ENCODE measurements at places on chromosomes 11 and 22.

DNA sequence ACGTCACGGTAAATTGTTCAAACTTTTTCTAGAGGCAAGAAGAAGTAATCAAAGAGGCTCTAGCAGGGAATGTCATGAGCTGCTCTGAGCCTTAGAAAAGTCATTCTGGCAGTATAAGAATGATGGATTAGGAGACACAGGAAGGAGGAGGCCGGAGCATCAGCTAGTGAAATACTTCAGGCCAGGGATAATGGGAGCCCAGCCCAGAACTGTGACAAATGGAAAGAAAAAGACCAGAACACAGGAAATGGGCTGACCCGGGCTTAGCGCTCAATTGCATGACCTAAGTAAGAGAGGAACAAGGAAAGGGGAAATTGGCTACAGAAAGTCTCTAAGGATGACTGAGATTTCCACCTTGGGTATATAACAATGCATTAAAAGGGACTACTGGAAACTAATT, 108.6 kb downstream of the LARGE1 start:
- peak; percentile 46 for DNase-seq
- H3K4me1 ChIP-seq = no peaks in the 10 kb centered on the region
- peak overlapping the region; percentile 16 for H3K27ac ChIP-seq
- no peaks in the 10 kb centered on the region for H3K36me3 ChIP-seq
- H3K4me3 ChIP-seq = no peak overlapping the region

DNA sequence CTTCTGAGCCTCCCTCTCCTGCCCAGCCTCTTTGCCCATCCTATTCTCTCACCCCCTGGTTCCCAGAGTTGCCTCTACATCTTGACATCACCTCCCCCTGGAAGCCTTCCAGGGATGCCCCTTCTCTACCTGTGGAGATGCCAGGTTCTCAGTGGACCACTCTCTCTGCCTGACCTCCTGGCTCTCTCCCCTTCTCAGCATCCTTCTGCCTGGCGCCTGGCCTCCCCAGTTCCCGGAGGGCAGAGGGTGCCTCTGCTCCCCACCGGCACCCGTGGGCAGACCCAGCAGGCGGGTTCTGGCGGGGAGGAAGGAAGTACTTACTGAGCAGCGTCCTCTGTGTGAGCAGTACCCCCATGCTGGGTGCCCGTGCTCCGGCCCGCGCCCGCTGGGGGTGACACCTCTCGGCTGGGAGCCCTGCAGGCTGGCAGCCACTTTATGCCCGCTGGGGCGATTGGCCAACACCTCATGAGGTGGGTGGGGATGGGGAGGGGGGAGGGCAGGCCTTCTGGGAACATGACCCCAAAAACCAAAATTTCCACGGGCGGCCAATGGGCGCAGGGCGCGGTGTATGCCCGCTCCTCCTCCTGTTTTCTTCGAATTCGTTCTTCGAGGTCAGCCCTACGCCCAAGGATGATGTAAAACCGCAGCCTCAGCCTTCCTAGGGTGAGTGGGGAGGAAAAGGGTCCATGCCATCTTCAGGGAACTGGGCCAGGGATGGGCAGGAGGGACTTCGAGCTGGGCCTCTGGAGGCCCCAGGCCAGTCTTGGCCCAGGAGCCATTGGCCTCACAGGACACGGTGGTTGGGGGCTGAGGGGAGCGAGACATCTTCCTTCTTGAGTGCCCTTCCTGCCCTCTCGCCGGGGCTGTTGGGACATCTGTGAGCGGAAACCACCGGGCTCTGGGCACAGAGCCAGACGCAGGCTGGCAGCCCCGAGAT, at the start of gene OSM:
Gene OSM (minus strand): TSS at position 407 of the 937 bp plus-strand sequence. CDS start 52 bp downstream, at position 355.
- peak; percentile 74 for DNase-seq
- H3K27me3 ChIP-seq = no peaks in the 10 kb centered on the region
- H3K27ac ChIP-seq = peak within 1 kb of the TSS; percentile 65
- no peaks in the 10 kb centered on the region for H3K36me3 ChIP-seq
- H3K4me1 ChIP-seq = no peaks in the 10 kb centered on the region

DNA sequence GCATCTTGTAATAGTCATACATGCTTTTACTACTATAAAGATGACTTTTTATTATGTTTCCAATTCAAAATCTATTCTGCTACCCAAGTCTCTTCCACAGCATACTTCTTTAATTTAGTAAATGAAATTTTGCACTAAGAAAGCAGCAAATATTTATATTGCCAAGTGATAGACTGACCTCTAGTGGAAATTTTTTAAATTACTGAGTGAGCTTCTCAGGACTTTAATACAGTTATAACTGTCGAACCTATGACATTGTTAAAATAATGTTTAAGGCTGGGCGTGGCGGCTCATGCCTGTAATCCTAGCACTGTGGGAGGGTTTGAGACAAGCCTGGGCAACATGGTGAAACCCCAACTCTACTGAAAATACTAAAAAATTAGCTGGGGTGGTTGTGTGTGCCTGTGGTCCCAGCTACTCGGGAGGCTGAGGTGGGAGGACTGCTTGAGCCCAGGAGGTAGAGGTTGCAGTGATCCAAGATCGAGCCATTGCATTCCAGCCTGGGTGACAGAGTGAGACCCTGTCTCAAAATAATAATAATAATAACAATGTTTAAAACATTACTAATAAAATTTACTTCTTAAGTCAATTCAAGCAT, 27.3 kb downstream of the STK33 start:
- H3K36me3 ChIP-seq = no peaks in the 10 kb centered on the region
- no peak for DNase-seq
- H3K27ac ChIP-seq = no peak overlapping the region
- H3K4me1 ChIP-seq = no peaks in the 10 kb centered on the region
- no peaks in the 10 kb centered on the region for H3K27me3 ChIP-seq

DNA sequence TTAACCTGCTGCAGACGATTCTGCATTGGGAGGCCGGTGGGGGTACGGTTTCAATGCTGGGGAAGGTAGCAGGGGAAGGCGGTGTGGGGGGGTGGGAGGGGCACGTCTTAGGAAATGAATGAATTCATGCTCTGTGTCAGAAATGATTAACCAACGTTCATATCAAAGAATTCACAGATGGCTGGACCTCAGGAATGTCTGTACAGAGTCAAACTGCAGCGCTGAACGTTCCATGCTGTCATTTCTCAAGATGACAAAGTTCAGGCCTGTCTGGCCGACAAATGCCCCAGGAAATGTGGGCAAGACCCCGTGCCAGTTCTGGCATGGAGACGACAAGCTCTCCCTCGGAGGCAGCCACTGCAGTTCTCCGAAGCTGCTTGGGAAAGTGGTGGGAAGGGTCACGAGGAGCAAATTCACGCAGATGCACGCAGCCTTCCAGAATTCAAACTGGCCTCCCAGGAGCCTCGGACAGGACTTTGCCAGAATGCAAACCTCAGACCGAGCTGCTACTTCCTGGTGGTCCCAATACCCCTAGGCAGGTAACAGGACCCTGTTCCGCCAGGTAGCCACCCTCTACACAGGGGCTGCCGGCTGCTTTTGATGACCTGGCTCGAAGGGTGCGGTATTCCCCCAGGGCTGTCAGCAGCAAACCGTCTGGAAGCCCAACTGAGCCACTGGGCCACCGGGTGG, 81.5 kb downstream of the TRMU start:
- H3K36me3 ChIP-seq = no peaks in the 10 kb centered on the region
- H3K4me3 ChIP-seq = no peak overlapping the region
- DNase-seq = no peak
- H3K27ac ChIP-seq = no peak overlapping the region
- no peaks in the 10 kb centered on the region for H3K27me3 ChIP-seq

GRCh38 chr11:107140983-107141382, 122.7 kb upstream of the GUCY1A2 start:
- no peaks in the 10 kb centered on the region for H3K36me3 ChIP-seq
- no peak for DNase-seq
- H3K4me3 ChIP-seq = no peak overlapping the region
- no peak overlapping the region for H3K27ac ChIP-seq

DNA sequence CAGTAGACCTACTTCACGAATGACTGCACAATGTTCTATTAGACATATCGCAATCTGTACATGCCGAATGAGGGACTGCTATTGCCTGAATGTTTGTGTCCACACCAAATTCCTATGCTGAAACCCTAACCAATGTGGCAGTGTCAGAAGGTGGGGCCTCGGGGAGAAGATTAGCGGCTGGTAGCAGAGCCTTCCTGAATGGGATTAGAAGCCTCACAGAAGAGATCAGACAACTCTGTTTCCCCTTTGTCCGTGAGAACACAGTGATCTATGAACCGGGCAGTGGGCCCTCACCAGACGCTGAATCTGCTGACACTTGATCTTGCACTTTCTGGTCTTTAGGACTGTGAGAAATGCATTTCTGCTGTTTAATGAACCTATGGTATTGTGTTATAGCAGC, 33.1 kb downstream of the LRFN4 start:
- no peaks in the 10 kb centered on the region for H3K4me1 ChIP-seq
- peaks cover 7% of the 10 kb centered on the region for H3K36me3 ChIP-seq
- H3K27ac ChIP-seq = no peak overlapping the region
- DNase-seq = no peak
- no peaks in the 10 kb centered on the region for H3K27me3 ChIP-seq

GRCh38 chr11:16408619-16409018, 52.3 kb upstream of the SOX6 start:
- no peaks in the 10 kb centered on the region for H3K36me3 ChIP-seq
- H3K27me3 ChIP-seq = no peaks in the 10 kb centered on the region
- H3K27ac ChIP-seq = no peak overlapping the region
- H3K4me1 ChIP-seq = no peaks in the 10 kb centered on the region
- no peak for DNase-seq

DNA sequence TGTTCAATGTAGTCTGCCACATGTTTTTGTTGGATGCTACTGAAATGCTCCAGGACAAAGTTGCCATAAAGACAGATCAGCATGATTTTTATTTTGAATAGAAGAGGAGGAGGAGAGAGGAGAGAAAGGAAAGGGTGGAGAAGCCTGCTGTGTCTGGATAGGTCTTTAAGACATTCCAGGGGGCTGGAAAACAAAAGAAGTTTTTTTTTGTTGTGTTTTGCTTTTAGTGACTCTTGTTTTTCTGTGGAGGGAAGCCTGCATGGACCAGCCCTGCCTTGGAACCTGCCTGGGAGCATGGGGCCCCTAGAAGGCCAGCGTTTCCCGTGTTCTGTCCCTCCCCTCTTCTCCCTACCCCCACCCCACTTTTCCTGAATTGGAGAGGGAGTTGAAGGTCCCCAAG, 2.3 kb downstream of the TSPAN18 start:
- no peak overlapping the region for H3K27ac ChIP-seq
- DNase-seq = no peak
- no peak overlapping the region for H3K4me3 ChIP-seq
- no peaks in the 10 kb centered on the region for H3K4me1 ChIP-seq
- H3K36me3 ChIP-seq = no peaks in the 10 kb centered on the region
- no peaks in the 10 kb centered on the region for H3K27me3 ChIP-seq

GRCh38 chr11:132540581-132540980, 991.7 kb downstream of the OPCML start:
- H3K27ac ChIP-seq = no peak overlapping the region
- no peak overlapping the region for H3K4me3 ChIP-seq
- DNase-seq = no peak

DNA sequence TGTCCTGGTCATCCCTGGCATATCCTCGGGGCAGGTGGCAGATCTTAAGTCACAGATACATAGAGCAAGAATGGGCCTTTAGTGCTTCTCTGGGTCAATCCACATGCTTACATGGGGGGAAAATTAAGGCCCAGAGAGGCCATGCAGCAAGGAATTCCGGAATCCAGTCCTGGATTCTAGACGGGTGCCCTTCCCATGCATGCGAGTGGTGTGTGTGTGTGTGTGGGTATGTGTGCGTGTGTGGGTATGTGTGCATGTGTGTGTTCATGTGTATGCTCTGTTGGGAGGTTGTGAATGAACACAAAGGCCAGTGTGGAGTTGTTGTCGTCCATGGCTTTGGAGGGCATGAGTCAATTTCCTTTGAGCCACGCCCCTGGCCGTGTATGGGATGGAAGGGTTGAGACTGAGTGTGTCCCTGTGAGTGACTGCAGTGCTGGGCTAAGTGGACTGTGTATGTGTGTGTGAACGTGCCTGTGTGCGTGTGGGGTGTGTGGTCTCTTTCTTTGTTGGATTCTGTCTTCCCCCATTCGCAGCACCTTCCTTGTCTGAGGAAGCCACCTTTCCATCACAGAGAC, 33.4 kb upstream of the EIF3D start:
- peaks cover 7% of the 10 kb centered on the region for H3K27me3 ChIP-seq
- H3K27ac ChIP-seq = no peak overlapping the region
- DNase-seq = no peak
- no peaks in the 10 kb centered on the region for H3K4me1 ChIP-seq

- H3K4me3 ChIP-seq = no peak overlapping the region
- no peaks in the 10 kb centered on the region for H3K27me3 ChIP-seq
- no peaks in the 10 kb centered on the region for H3K36me3 ChIP-seq
- no peaks in the 10 kb centered on the region for H3K4me1 ChIP-seq
- no peak overlapping the region for H3K27ac ChIP-seq
Observed at GRCh38 chr11:99432677-99433076, 411.9 kb downstream of the CNTN5 start.

GRCh38 chr11:83157594-83158356, 844 bp downstream of the PCF11 start:
- peak overlapping the region; percentile 90 for H3K4me3 ChIP-seq
- DNase-seq = peak; percentile 65
- no peaks in the 10 kb centered on the region for H3K36me3 ChIP-seq
- no peaks in the 10 kb centered on the region for H3K27me3 ChIP-seq

- no peaks in the 10 kb centered on the region for H3K36me3 ChIP-seq
- H3K27ac ChIP-seq = no peak overlapping the region
- H3K27me3 ChIP-seq = no peaks in the 10 kb centered on the region
- no peak for DNase-seq
- no peaks in the 10 kb centered on the region for H3K4me1 ChIP-seq
Observed at GRCh38 chr11:120923866-120924508, 99.9 kb upstream of the TBCEL start.

GRCh38 chr11:99739464-99740089, 718.8 kb downstream of the CNTN5 start:
- no peaks in the 10 kb centered on the region for H3K27me3 ChIP-seq
- DNase-seq = no peak
- no peaks in the 10 kb centered on the region for H3K36me3 ChIP-seq

DNA sequence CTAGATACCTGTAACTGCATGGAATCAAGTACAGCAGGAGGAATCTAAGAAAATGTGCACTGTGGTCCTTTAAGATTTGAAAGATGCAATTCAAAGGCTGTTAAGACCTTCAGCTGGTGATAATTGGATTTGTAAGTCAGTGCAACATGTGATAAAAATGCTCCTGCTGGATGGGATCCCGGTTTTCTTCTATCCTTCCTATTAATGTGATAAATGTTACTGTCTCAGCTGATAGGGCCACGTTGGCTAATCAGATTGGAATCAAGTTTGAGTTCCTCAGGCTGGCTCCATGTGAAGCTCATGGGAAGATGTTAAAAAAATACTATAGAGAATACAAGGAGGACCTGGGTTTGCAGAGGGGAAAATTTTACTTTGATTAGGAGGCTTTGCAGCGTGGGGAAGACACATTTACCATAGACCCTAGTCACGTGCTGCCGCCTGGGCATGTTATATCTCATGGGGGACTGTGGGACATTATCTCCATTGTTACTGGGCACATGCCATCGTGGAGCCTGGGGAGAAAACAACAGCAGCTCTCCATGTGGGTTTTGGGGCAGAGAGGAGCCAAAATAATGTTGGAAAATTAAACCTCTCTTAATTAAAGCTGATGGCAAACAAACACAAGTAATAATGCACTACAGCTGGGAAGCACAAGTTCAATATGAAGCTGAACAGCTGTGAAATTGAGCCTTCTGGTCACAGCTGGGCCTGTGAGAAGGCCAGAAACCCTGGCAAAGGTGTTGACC, 652.5 kb downstream of the NTM start:
- no peak overlapping the region for H3K4me3 ChIP-seq
- no peak overlapping the region for H3K27ac ChIP-seq
- no peaks in the 10 kb centered on the region for H3K4me1 ChIP-seq

- no peaks in the 10 kb centered on the region for H3K27me3 ChIP-seq
- no peak for DNase-seq
- no peaks in the 10 kb centered on the region for H3K4me1 ChIP-seq
- no peaks in the 10 kb centered on the region for H3K36me3 ChIP-seq
Observed at GRCh38 chr22:47030143-47030661, 267.8 kb downstream of the TBC1D22A start.
